Heart left ventricle (tissue), 16 donors: ENCODE measurements at places on chromosomes 3 and 15. TPM values are rescaled to one million over a fixed set of nuclear protein-coding genes. Genes with fewer than 3 reads are reported as not detected.

DNA sequence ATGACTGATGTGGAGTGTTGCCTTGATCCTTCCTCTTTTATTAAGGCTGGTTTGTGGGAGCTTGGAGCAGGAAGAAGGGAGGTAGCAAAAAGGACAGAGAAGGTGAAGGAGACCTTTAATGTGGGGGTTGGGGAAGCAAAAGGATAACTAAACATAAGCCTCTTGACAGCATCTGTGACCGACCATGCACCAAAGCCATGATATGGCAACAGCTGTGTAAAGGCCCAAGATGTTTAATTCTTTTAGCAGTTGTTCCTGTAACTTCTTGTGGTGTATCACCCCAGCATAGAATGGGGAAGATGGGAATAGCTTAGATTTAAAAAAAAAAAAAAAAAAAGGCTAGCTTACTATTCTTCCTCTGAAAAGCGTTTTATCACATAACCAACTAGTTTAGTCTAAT, 194.7 kb downstream of the KLHL25 start:
- DNase-seq = no peak

- no peak for DNase-seq
Observed at GRCh38 chr3:39491014-39491413, 23.5 kb downstream of the MOBP start.

The CCRL2 gene
- 3.2 TPM for total RNA-seq

The ALDH1A3 gene
- total RNA-seq = 2.5 TPM

The PRKCI gene
- 12.3 TPM for total RNA-seq

The COMMD2 gene
- 19.8 TPM for total RNA-seq

The ANKRD63 gene
- total RNA-seq = not detected

- DNase-seq = no peak
Observed at GRCh38 chr15:51727141-51727897, 10.1 kb downstream of the LYSMD2 start.

- DNase-seq = no peak
Observed at GRCh38 chr3:77321646-77322045, 281.7 kb downstream of the ROBO2 start.

The CHRM5 gene
- total RNA-seq = not detected

DNA sequence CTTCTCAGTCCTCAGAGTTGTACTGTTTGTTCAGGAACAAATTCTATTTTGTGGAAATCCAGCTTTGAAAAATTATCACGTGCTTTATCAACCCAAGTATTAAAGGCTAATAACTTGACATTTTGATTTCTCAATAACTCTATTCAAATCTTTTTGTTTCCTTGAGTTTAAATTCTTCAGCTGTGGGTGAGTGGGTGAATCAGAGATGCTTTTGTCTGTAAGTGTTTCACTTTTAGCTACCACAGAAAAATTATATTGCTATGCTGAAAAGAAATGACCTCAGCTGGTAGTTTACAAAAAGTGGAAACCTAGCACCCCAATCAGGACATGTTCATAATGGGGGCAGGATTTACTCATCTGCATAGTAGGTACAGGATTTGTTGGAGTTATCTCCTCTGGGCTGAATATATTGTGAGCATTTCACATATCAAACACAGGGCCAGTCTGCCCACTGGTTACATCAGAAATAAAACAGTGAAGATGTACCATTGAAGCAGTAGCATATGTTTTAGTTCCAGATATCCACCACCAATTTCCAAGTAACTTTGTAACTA, 30.5 kb downstream of the MINDY4B start:
- DNase-seq = no peak

The EAF1 gene
- 7.0 TPM for total RNA-seq

DNA sequence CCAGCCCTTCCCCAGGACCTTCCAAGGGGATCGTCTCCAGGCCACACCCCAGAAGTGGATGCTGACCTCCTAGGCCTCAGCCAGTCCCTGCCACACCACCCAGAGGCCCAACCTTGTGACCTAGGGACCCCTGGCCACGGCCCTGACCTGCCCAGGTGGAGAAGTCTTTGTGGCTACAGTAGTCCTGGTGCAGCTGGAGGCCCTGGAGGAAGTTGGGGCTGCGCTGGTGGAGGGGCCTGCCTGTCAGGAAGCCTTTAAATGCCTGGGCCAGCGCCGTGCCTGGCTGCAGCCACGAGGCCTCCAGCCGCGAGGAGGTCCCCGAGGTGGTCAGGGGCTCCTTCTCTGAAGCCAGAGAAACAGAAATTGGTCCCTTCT, 23.4 kb downstream of the PLA2G4D start:
- DNase-seq = no peak

- DNase-seq = no peak
Observed at GRCh38 chr15:45112143-45112590, 1.8 kb downstream of the DUOX2 start.

- no peak for DNase-seq
Observed at GRCh38 chr3:31729573-31729972, 196.8 kb downstream of the STT3B start.

DNA sequence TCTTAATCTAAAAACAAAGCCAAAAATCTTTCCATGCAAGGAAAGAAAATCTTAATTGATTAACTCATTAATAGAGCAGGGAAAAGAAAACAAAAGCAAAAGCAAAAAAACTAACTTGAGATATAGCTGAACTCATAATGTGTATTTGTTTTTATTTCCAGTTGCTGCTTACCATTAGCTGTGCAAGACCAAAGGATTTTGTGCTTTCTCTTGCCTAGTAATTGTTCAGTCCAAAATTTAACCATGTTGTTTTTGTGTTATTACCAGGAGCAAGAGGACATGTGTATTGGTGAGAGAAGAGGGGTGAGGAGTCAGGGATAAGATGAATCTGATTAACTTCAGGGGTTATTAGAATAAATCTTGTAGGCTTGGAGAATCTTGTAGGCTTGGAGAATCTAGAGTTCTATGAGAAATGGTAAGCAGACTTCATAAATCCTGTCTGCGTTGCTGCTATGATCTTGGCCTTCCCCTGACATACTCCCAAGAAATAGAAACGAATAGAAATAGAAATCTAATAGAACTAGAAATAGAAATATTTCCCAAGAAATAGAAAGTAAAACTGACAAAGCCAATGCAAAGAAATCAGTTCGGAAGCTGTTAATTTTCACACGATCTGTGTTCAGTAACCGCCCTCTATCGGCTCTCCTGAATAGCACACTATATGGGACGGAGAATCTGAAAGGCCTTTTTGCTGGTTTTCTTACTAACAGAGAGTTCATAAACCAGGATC, 72.6 kb upstream of the TNFSF10 start:
- DNase-seq = no peak

DNA sequence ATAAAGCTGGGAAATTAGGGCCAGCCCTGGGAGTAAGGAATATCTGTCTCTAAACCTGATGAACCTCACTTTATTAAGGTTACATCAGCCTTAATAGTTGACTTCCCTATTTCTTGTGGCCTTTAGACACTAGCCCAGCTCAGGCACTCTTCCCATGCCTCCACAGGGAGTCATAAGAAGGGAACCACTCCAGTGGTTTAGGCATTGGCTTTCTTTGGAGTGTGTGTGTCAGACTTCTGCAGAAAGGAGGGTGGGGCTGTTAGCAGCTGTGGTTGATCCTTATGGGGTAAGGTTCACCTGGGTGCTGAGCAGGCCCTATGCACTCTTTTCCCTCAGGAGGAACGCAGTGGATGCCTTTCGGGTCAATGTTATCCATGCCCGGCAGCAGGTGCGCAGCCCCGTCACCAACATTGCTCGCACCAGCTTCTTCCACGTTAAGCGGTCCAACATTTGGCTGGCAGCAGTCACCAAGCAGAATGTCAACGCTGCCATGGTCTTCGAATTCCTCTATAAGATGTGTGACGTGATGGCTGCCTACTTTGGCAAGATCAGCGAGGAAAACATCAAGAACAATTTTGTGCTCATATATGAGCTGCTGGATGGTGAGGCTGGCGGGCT, 4.0 kb downstream of the AP2M1 start:
- DNase-seq = no peak

The ARID3B gene
- 1.6 TPM for total RNA-seq

The CAND2 gene
- total RNA-seq = 44.6 TPM

The ZNF80 gene
- total RNA-seq = 0.11 TPM

- DNase-seq = no peak
Observed at GRCh38 chr3:134201201-134202130, 49.2 kb downstream of the RYK start.

The C2CD4B gene
- total RNA-seq = 4.4 TPM

GRCh38 chr3:25473246-25473645, 45.2 kb downstream of the RARB start:
- no peak for DNase-seq

GRCh38 chr15:90402767-90403166, 14.7 kb downstream of the IQGAP1 start:
- DNase-seq = no peak

DNA sequence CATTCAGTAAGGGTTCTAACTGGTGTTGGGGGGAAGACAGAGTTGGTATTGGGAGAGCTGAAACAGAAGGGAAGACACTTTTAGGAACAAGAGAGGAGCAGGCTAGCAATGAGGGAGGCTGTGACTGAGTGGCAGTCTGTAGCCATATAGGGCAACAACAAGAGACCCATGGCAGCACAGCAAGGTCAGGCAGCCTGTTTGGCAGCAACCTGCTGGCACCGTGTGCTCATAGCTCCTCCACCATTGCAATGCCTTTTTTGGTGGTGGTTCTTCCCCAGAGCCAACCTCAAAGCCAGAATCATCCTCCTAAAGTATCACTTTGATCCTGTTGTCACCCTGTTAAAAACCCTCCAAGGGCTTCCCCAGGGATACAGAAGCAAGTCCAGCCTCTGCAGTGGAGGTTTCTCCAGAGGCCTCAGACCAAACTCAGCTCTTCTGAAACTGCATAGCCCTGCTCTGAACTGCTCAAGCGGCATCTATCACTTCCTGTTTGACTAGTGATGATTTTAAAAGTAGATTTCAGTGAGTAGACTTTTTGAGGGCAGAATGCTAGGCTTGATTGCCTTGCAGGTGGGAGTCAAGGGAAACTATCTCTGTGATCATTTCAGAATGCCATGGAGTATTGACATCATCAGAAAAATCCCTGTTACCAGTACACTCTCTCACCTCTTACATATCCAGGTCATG, 176.9 kb downstream of the STAC start:
- no peak for DNase-seq

DNA sequence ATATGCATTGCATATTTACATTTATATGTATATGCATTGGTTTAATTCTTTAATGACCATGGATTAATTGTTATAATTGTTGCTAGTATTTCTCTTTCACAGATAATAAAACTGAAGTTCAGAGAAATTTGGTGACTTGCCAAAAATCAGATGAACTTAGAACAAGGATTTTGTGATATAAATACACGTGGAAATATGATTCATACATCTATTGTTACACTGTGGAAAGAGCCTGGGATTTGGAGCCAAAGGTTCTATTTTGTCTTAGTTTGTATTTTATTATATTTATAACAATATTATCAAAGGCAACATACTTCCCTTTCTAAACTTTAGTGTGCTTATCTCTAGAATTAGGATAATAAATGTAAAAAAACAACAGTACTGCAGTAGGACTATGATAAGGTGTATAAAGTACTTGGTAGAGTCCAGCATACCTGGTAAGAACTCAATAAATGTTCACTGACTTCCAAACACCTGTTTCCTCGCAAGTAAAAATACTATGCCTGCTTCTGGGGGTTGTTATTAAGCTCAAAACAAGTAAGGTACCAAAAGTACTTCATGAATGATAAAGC, 342.9 kb downstream of the THSD4 start:
- no peak for DNase-seq

DNA sequence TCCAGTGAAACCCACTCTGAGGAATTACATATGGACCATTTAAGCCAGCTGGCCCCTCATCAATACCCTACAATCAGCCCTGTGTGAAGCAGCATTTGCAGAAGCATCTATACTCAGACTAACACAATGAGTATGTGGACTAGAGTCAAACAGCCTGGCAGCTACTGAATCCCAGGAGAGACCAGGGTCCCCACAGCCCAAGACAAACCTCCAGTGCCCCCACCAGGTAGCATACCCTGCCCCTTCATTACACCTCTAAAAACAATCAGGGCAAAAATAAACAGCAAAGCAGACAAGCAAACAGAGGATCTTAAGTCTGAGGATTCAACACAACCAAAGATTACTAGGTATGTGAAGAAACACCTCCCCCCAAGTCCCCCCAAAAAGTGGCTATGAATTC, 157.4 kb downstream of the LEKR1 start:
- no peak for DNase-seq

The CCR2 gene
- 1.1 TPM for total RNA-seq

DNA sequence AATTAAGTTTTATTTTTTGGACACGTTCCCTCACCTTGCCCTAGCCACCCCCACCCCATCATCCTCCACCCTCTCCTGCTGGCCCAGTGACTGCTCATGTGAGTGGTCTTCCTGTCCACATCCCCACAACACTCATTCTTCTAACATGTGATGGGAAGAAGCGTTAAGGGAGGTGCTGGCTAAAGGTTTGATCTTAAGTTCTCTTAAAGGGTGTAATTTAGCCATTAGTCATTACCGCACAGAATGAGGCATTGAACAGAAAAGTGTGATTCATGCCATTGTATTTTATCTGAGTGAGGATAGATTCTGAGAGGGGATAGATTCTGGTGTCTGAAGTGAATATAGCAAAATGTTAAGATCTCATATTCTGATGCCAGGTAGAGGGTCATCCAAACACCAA, 272.9 kb upstream of the TPM1 start:
- DNase-seq = no peak

- DNase-seq = peak; percentile 72
Observed at GRCh38 chr15:31402511-31403056, 75.9 kb downstream of the KLF13 start.

GRCh38 chr15:26295336-26296085, 432.4 kb upstream of the ATP10A start:
- no peak for DNase-seq

The FBXL22 gene
- 15.2 TPM for total RNA-seq

- no peak for DNase-seq
Observed at GRCh38 chr3:113548501-113548900, 16.1 kb downstream of the SIDT1 start.
